Endothelial cell of umbilical vein (primary cell): ENCODE measurements at places on chromosomes 13 and 19.

GRCh38 chr19:30911491-30911890 is 437.7 kb downstream of the TSHZ3 start:
- no peak for DNase-seq

- DNase-seq, result no peak
These were observed 34.7 kb upstream of the SEMA6B start for GRCh38 chr19:4594201-4594600.

DNA sequence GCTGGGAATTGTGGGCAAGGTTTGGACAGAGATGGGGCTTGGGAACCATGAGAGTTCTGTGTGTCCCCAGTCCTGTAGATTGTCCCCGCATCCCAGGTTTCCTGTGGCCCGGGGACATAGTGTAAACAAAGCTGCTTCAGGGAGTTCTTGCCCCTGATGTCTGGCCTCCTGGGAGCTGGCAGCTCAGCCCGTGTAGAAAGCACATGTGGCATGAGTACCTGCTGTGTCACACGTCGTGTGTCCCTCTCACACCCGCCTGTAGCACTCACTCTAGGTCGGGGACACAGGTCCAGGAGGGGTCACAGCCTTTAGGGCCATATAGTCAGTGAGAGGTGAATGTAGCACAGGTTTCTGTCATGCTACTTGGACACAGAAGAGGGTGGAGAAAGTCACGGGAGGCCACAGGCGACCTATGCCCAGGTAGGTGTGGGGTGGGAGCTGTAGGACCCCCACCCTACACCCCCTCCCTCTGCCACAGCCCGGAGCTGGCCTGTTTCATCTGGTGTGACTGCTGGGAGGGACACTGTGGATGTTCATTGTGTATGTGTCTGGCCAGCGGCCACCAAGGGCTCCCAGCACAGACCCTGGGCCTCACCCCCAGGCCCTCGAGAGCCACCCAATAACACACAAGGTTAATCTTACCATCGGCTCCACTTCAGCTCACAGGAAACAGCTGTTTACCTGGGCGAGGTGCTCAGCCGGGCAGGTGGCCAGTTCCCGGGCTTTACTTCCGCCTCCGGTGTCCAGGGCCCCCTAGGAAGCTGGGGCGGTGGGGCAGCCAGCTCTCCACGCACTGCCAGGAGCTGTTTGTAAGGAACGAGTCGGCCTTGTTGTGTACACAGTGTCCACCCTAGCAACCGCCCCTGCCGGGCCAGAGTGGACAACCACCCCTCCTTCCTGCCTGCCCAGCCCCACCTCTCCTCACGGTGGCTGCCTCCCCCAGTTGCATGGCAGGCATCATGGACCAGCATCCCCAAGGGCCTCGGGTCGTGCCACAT is 49.7 kb downstream of the COMP start:
- DNase-seq, result no peak

- DNase-seq, result no peak
These were observed 781.0 kb upstream of the ARGLU1 start for GRCh38 chr13:107348925-107349324.

DNA sequence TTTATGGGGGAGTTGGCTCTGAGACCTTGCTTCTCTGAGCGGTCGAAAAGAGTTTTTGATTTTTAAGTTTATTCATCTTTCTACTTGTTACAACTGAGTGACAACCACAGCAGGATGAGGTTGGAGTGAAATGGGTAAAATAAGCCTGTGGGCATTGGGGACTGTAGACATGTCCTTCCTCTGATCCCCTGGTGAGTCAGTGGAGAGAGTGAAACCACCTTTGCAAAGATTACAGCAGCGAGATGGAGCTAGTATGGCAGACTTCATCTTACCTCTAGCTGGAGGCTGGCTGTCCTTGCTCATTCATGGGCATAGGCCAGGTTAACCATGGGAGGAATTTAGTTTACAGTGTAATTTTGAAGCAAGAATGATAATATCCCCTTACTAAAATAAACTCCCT is 30.9 kb upstream of the PSG9 start:
- no peak for DNase-seq

- DNase-seq, result no peak
These were observed 57.7 kb downstream of the ZNF568 start for GRCh38 chr19:36973844-36974195.

- DNase-seq, result no peak
These were observed 3.8 kb downstream of the PLPP2 start for GRCh38 chr19:287381-287871.

- no peak for DNase-seq
These were observed 79.1 kb upstream of the ZNF835 start for GRCh38 chr19:56750658-56751057.

GRCh38 chr19:6091771-6092291 is 18.5 kb downstream of the RFX2 start:
- no peak for DNase-seq

GRCh38 chr13:80962855-80963254 is 621.9 kb upstream of the SPRY2 start:
- DNase-seq, result peak; percentile 32

- no peak for DNase-seq
These were observed 70.3 kb upstream of the MIR17HG start for GRCh38 chr13:91277013-91277676.

DNA sequence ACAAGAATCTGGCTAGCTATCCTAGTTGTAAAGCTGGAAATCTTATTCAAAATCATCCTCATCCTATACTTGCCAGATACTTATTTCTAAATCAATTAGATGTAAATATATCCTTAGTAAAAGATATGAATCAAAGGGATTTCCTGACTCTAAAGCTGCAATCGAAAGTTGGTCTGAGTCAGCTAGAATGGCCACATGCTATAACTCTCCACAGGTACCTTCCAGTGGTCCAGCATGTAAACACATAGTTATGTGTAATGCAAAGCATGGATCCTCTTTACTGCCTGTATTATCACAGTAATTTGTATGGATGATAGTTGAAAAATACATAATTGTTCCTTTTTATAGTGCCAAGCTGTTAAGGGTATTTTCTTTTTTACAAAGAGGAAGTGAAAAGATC is 27.4 kb downstream of the SLITRK6 start:
- no peak for DNase-seq

DNA sequence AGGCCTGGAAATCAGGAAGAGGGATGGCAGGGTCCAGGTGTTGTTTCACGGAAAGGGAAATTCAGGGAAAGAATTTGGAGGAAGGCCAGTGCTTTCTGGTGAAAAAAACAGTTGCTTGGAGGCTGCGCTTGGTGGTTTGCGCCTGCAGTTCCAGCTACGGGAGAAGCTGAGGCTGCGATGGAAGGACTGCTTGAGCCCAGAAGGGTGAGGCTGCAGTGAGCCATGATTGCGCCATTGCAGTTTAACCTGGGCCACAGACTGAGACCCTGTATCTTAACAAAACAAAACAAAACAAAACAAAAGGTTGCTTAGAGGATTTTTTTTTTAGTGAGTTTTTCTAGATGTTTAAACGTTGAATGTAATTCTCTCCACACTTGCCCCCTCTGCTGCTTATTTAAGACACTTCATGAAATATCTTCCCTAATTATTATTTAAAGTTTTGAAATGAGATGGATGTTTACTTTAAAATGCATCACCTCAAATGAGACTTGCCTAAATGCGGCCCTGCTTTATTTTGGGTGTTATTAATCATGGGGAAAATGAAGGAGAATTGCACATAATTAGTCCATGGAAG is 75.4 kb upstream of the TRPC4 start:
- DNase-seq, result no peak

DNA sequence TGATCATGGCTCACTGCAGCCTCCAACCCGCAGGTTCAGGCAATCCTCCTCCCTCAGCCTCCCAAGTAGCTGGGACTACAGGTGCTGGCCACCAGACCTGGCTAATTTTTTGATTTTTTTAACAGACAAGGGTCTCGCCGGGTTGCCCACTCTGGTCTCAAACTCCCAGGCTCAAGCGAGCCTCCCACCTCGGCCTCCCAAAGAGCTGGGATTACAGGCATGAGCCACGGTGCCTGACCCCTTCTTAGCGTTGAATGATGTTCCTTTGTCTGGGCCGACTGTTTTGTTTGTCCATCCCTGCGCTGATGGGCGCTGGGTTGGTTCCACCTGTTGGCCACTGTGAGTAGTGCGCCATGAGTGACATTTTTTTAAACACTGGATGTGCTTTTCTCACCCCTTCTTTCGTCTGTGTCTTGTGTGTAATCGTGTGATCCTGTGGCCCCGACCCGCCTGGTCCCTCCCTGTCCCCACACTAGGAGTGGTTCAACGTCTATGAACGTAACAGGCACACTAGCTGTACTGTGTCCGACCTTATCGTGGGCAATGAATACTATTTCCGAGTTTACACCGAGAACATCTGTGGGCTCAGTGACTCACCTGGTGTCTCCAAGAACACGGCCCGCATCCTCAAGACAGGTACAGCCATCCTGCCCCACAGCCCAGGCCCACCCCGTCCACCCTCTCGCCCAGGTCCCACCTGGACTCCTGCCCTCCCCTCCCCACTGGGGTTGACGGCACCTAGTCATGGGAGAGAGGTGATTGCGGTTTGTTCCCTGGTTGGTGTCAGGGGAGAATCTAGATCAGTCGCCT is 15.0 kb upstream of the EMC10 start:
- peak; percentile 68 for DNase-seq

- no peak for DNase-seq
These were observed 1.0 kb upstream of the GTF2F1 start for GRCh38 chr19:6393983-6394412.

- peak; percentile 21 for DNase-seq
These were observed 761.5 kb downstream of the EFNB2 start for GRCh38 chr13:105773863-105774538.

GRCh38 chr19:48489608-48490216 is 20.5 kb downstream of the CYTH2 start:
- peak; percentile 65 for DNase-seq

DNA sequence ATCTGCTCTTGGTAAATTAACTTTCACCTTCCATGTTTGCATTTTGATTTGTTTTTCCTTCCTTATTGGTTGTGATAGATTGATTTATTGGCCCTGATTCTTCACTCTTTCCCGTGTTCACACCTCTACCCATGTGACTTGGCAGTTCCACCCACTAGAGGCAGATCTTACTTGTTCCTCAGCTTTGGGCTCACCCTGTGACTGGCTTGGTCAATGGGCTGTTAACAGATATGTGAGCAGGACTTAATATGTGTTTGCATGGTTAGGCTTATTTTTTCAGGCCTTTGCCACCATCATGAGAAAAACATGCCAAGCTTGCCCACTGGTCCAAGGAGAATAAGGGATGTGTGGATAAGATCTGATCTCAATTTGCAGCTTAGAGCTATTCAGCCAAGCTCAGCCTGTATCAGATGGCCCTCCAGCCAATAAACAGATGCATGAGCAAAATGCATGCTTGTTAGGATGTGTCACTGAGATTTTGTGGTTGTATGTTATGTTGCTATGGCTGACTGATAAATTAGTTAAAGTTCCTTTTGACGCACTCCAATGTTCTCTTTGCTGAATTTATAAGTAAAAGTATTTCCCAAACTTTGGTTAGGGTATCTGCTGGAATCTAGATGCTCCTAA is 48.0 kb downstream of the RGCC start:
- DNase-seq, result no peak

- no peak for DNase-seq
These were observed 279.1 kb upstream of the ATXN8OS start for GRCh38 chr13:69828527-69828926.

GRCh38 chr13:45674908-45675307 is 27.2 kb upstream of the CBY2 start:
- DNase-seq, result no peak

GRCh38 chr19:10019246-10019645 is 6.0 kb downstream of the RDH8 start:
- DNase-seq, result no peak

DNA sequence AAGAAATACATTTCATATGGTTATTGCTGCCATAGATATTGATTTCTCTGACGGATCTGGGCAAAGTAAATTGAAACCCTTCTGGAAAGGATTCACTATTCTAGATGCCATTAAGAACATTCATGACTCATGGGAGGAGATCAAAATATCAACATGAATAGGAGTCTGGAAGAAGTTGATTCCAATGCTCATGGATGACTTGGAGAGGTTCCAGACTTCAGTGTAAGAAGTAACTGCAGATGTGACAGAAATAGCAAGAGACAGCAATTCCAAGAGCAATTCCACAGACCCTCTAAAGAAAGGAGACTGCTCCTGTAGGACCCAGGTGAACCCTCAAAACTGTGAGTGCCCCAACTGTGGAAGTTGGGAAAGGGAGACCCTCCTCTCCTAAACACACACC is 30.9 kb upstream of the KCTD12 start:
- DNase-seq, result no peak

- DNase-seq, result peak; percentile 96
These were observed at the start of gene NR1H2 for GRCh38 chr19:50376166-50377050. Gene NR1H2, plus strand, starts transcription at chr19:50376457. Its CDS starts 1,149 bp downstream, at chr19:50377606.

DNA sequence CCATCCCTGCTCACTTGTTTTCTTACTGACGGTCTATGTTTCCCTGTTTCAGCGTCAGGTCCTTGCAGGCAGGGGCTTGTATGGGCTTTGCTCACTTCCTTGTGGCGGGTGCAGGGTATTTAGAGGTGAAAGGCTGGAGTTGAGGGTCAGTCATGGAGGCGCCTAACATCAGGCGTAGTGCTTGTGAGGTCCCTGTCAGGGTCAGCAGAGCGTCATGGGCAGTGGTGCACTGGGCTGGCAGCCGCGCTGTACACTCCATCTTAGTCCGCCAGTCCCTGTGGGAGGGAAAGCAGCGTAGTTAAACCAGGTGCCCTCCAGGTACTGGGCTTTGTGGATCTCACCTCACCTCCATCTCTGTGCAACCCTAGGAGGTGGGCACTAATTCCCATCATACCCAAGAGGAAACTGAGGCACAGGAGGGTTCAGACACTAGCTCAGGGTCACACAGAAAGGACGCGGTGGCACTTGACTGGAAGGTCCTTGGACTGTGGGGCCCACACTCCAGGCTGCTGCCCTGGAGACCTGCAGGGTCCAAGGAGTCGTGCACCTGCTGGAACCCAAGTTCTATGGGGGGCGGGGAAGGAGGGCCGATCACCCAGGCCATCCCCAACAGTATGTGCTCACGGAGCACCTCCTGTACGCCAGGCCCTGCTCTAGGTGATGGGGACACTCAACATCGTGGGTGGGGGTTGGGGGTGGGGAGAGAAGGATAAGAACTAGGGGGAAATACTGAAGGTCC is 4.6 kb downstream of the GRAMD1A start:
- DNase-seq, result no peak

DNA sequence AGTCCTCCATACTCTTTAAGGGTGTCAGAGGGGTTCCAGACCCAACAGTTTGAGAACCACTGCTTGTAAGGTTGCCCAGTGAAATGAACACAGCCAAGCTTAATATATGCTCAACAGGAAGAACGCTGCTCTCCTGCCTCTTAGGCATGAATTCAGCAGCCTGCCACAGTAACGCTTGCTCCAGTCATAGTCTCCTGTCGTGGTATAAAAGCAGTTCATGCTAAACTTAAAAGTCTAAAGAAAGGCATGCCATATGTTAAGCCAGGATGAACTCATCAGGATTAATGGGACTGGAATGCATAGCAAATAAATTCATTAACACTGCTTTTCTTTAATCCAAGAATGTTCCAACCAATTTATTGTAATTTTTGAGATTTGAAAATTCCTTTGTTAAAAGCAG is 38.7 kb downstream of the SLC7A1 start:
- no peak for DNase-seq
